ENCODE measurements at places on chromosomes 7 and 10.
A peak's percentile ranks its signal among the peaks of the same experiment; 100 is the strongest.

DNA sequence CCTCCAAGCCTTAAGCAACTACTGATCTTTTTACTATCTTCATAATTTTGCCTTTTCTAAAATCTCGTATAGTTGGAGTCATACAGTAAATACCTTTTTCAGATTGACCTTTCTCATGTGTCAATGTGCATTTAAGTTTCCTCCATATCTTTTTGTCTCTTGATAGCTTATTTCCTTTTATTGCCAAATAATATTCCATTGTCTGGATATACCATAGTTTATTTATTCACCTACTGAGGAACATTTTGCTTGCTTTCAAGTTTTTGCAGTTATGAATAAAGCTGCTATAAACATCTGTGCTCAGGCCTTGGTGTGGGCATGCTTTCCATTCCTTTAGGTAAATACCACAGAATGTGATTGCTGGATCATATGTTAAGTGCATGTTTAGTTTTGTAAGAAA is 161.2 kb upstream of the GNAI1 start:
- H3K36me3 ChIP-seq: no peaks in the 10 kb centered on the region
- no peaks in the 10 kb centered on the region for H3K27me3 ChIP-seq
- H3K4me1 ChIP-seq: no peaks in the 10 kb centered on the region
- no peak overlapping the region for H3K4me3 ChIP-seq

DNA sequence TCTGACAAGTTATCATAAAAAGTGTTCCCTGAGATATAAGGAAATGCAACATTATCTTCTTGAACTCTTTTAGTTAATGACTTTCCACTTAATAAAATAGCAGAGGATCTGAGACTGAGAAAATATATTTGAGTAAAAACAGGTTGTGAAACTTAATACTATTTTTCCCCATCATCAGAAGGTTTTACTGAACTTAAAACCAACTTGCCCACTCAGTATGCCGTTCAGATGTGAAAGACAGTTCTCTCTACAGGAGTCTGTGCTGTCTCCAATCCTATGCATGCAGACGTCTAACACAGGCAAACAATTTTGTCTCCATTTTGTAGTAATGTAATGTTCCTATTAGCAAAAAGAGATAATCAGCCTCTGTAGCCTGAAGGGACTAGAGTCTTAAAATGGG is 38.2 kb upstream of the CYP2C18 start:
- H3K4me3 ChIP-seq: no peak overlapping the region
- peaks cover 2% of the 10 kb centered on the region for H3K4me1 ChIP-seq
- H3K36me3 ChIP-seq: no peaks in the 10 kb centered on the region
- no peaks in the 10 kb centered on the region for H3K27me3 ChIP-seq

GRCh38 chr7:44307301-44307900 is 18.0 kb downstream of the CAMK2B start:
- H3K4me1 ChIP-seq: peaks cover 3% of the 10 kb centered on the region
- H3K27ac ChIP-seq: no peak overlapping the region
- no peak overlapping the region for H3K4me3 ChIP-seq
- no peaks in the 10 kb centered on the region for H3K36me3 ChIP-seq
- peaks cover 20% of the 10 kb centered on the region for H3K27me3 ChIP-seq

DNA sequence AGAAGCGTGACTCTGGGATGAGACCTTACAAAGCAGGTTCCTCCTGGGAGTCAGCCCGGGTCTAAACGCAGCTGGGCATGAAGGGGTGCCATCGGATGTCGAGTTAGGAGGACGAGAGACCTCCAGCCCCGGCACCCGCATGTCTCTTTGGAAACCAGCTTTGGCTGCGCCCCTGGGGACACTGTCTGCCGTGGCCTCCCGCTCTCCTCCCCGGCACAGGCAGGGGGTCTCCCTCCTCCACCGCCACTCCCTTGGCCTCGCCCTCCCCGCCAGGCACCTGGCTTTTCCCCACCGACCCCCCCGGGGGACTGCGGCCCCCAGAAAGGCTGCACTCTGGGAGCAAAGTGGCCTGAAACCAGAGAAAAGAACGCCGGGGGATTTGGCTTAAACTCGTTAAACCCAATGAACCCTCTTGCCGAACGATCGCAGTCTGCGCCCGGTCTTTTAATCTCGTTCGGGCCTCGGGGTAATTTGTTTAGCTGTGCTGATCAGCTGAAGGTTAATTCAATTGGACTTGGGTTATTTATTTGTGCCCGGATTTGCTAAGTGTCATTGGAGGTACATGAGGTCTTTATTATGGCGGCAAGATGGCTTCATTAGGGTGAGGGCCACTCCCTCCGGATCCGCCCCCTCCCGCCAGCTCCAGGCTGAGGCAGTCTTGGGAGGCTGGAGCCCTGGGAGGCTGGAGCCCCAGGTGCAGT is 16.4 kb upstream of the PSMG3 start:
- no peak overlapping the region for H3K4me3 ChIP-seq
- H3K4me1 ChIP-seq: no peaks in the 10 kb centered on the region
- no peak overlapping the region for H3K27ac ChIP-seq
- no peak for DNase-seq
- H3K36me3 ChIP-seq: no peaks in the 10 kb centered on the region
- H3K27me3 ChIP-seq: no peaks in the 10 kb centered on the region

- H3K36me3 ChIP-seq: no peaks in the 10 kb centered on the region
- no peaks in the 10 kb centered on the region for H3K4me1 ChIP-seq
- no peaks in the 10 kb centered on the region for H3K27me3 ChIP-seq
- H3K4me3 ChIP-seq: no peak overlapping the region
- DNase-seq: no peak
These were observed 5.9 kb upstream of the ANKRD7 start for GRCh38 chr7:118218413-118219156.

- no peak overlapping the region for H3K27ac ChIP-seq
- no peak for DNase-seq
- no peaks in the 10 kb centered on the region for H3K4me1 ChIP-seq
- no peaks in the 10 kb centered on the region for H3K36me3 ChIP-seq
These were observed 76.2 kb downstream of the CFAP58 start for GRCh38 chr10:104429846-104430245.

DNA sequence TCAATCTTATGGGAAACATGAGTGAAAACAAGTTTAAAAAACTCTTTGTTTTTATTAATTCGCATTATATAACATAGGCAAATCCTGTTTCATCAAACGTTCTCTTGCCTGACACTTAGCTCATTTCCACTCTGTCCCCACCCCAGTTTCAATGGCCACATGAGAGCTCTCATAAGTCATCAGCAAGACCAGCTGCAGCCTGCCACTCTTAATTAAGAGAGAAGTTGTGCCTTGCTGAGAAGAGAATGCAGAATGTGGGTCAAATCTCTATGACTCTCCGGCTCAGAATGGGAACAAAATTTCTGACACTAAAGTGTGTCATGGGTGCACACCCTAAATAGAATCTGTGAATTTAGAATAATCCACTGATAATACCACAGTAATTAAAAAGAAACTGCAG is 39.6 kb downstream of the ASAH2 start:
- no peak overlapping the region for H3K4me3 ChIP-seq
- DNase-seq: no peak
- no peaks in the 10 kb centered on the region for H3K36me3 ChIP-seq

GRCh38 chr10:79560160-79560709 is at the start of gene SFTPA2:
TSS of gene SFTPA2 (minus strand) at chr10:79560407. CDS start at chr10:79559483, 924 bp downstream.
- no peak for DNase-seq
- no peak within 1 kb of the TSS for H3K4me3 ChIP-seq
- no peaks in the 10 kb centered on the region for H3K27me3 ChIP-seq
- no peaks in the 10 kb centered on the region for H3K36me3 ChIP-seq
- H3K27ac ChIP-seq: no peak within 1 kb of the TSS

- no peaks in the 10 kb centered on the region for H3K36me3 ChIP-seq
- H3K27ac ChIP-seq: no peak overlapping the region
- no peaks in the 10 kb centered on the region for H3K27me3 ChIP-seq
- no peak overlapping the region for H3K4me3 ChIP-seq
- DNase-seq: no peak
- no peaks in the 10 kb centered on the region for H3K4me1 ChIP-seq
These were observed 34.6 kb downstream of the ANKRD7 start for GRCh38 chr7:118259115-118259514.

DNA sequence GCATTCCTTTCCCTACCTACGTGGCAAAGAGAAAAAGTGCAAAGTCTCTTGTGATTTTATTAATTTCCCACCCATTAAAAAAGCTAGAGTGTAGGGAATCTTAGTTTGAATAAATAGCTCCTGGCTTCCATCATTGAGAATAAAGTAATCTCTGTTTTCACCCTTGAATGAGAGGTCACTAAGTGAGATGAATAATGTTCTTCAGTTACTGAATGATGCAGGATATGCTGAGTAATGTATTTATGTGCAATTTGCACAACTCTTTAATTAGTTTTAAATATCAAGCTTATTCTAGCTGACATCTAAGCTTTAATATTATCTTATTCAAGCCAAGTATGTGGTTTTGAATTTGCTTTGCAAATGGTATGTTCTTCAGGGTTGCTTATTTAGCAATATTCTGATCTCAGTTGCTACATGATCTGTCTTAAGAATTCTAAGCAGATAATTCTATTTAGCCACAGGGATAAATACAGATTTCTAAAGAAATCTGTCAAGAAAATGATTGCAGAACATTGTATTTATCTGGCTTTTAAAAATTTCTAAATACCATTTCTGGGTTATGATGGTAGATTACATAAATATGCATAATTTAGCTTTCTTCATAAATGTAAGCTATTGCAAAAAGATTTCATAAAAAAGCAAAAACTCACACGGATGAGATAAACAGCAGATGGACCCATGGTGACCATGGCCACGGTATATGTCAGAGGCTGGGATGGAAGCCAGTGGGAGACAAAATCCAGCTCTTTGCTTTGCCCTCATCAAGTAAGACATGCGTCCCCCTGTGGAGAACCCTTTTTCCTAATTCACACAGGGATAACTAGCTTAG is 141.0 kb downstream of the MACC1 start:
- no peaks in the 10 kb centered on the region for H3K27me3 ChIP-seq
- no peaks in the 10 kb centered on the region for H3K4me1 ChIP-seq

- H3K27me3 ChIP-seq: no peaks in the 10 kb centered on the region
- no peak overlapping the region for H3K27ac ChIP-seq
- H3K36me3 ChIP-seq: no peaks in the 10 kb centered on the region
- DNase-seq: peak; percentile 65
- peaks cover 4% of the 10 kb centered on the region for H3K4me1 ChIP-seq
- no peak overlapping the region for H3K4me3 ChIP-seq
These were observed 5.6 kb downstream of the POR start for GRCh38 chr7:75920431-75921161.

DNA sequence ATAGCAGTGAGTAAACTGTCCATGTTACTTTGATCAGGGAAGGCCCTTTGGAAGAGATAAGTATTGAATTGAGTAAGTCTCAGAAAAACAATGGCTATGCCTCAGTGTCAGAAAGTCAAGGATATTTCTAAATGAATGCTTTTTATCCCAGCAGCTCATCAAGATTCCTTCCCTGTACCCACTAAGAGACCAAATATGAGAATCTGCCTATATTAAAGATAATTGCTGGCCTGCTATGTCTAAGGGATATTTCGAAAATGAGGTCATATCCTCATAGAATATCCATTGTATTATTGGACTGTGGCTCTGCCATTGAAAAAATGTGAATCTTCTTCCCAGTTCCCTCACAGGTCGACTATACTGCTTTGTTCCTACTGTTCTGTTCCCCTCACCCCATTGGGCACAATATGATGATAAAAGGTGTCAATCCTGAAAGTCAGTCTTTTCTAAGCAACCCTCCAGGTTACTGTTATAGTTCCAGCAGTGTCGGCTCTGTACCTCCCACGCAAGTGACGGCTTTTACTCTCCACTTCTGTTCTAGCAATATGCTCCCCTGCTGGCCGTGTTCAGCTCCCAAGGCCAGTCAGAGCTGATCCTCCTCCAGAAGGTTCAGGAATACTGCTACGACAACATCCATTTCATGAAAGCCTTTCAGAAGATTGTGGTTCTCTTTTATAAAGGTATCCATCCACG is 51.7 kb downstream of the BZW2 start:
- H3K36me3 ChIP-seq: peaks cover 29% of the 10 kb centered on the region
- H3K4me3 ChIP-seq: no peak overlapping the region
- no peaks in the 10 kb centered on the region for H3K4me1 ChIP-seq
- no peak for DNase-seq
- no peaks in the 10 kb centered on the region for H3K27me3 ChIP-seq
- H3K27ac ChIP-seq: no peak overlapping the region

GRCh38 chr10:100970076-100970913 is 991 bp downstream of the SEMA4G start:
- peak; percentile 15 for DNase-seq
- H3K4me1 ChIP-seq: peaks cover 8% of the 10 kb centered on the region
- H3K36me3 ChIP-seq: no peaks in the 10 kb centered on the region
- H3K27me3 ChIP-seq: no peaks in the 10 kb centered on the region
- H3K27ac ChIP-seq: no peak overlapping the region
- peak overlapping the region; percentile 66 for H3K4me3 ChIP-seq

GRCh38 chr10:3149918-3150317 is 22.7 kb downstream of the PITRM1 start:
- no peak overlapping the region for H3K27ac ChIP-seq
- H3K36me3 ChIP-seq: peaks cover 56% of the 10 kb centered on the region
- no peak overlapping the region for H3K4me3 ChIP-seq

- no peak for DNase-seq
- no peaks in the 10 kb centered on the region for H3K27me3 ChIP-seq
- H3K36me3 ChIP-seq: no peaks in the 10 kb centered on the region
- H3K4me1 ChIP-seq: no peaks in the 10 kb centered on the region
These were observed 492.7 kb downstream of the DNAJB6 start for GRCh38 chr7:157829491-157829890.

DNA sequence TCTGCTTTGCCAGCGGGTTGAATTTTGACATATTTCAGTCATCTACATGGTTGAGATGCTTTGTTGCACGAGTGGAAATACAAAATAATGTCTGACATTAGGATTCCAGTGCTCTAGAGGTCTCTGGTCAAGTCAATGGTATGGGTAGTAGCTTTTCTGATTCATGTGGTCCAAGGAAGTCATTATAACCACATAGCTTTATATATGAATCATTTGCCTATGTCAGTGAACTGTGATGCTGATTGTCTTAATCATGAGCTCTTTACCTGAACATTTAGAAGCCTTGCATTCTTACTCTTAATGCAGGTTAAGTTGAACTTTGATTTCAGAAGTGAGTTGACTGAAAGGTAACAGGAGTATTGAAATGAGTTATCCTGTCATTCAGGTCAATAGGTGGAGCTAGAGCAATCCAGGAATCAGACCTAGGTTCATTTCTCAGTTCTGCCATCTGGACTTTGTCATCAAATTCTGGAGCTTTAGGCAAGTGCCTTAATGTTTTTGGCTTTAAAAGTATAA is 3.3 kb downstream of the MAPK8 start:
- H3K27me3 ChIP-seq: no peaks in the 10 kb centered on the region
- peaks cover 1% of the 10 kb centered on the region for H3K36me3 ChIP-seq
- no peak overlapping the region for H3K4me3 ChIP-seq
- DNase-seq: peak; percentile 77

- H3K27me3 ChIP-seq: no peaks in the 10 kb centered on the region
- no peak overlapping the region for H3K4me3 ChIP-seq
- no peak for DNase-seq
- H3K4me1 ChIP-seq: no peaks in the 10 kb centered on the region
- no peaks in the 10 kb centered on the region for H3K36me3 ChIP-seq
These were observed 38.4 kb downstream of the ANK3 start for GRCh38 chr10:60351191-60351853.

- H3K27ac ChIP-seq: peak overlapping the region; percentile 88
- H3K36me3 ChIP-seq: peaks cover 9% of the 10 kb centered on the region
- no peaks in the 10 kb centered on the region for H3K27me3 ChIP-seq
- DNase-seq: no peak
- no peak overlapping the region for H3K4me3 ChIP-seq
These were observed 219.9 kb downstream of the TCF7L2 start for GRCh38 chr10:113169853-113170460.

GRCh38 chr10:89160339-89160738 is 46.8 kb downstream of the CH25H start:
- no peaks in the 10 kb centered on the region for H3K4me1 ChIP-seq
- H3K4me3 ChIP-seq: no peak overlapping the region
- H3K27me3 ChIP-seq: no peaks in the 10 kb centered on the region
- no peak for DNase-seq

- H3K27ac ChIP-seq: peak overlapping the region; percentile 91
- peaks cover 11% of the 10 kb centered on the region for H3K4me1 ChIP-seq
- H3K27me3 ChIP-seq: no peaks in the 10 kb centered on the region
- peak; percentile 90 for DNase-seq
- no peak overlapping the region for H3K4me3 ChIP-seq
These were observed 288.9 kb downstream of the KLF6 start for GRCh38 chr10:3496138-3496537.

All from trophoblast cell (in vitro differentiated cells and primary cell).